Psoas muscle (tissue), 8 donors: ENCODE measurements at places on chromosomes 6 and 20. TPM values are rescaled to one million over a fixed set of nuclear protein-coding genes. Genes with fewer than 3 reads are reported as not detected.

Gene LY86
- polyA plus RNA-seq, result 0.18 TPM

DNA sequence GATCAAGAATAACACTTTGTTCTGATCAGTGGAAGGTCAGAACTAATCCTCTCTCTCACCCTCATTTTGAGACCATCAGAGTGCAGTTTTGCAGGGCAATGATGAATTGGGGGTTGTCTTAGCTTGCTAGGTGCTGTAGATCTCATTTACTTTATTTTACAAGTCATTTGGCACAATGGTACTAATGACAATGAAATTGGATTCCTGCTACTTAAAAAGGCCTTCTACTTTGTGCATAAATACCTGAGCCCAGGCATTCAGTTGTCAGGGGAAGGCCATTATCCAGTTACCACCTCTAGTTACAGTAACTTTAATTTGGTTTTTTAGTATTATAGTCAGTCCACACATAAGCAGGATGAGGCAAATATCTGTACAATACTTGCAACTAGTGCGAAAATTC is 240.0 kb downstream of the HDGFL1 start:
- H3K4me1 ChIP-seq, result no peaks in the 10 kb centered on the region
- no peak overlapping the region for H3K4me3 ChIP-seq
- H3K27me3 ChIP-seq, result no peaks in the 10 kb centered on the region

Gene SLC25A27
- polyA plus RNA-seq, result 2.1 TPM

DNA sequence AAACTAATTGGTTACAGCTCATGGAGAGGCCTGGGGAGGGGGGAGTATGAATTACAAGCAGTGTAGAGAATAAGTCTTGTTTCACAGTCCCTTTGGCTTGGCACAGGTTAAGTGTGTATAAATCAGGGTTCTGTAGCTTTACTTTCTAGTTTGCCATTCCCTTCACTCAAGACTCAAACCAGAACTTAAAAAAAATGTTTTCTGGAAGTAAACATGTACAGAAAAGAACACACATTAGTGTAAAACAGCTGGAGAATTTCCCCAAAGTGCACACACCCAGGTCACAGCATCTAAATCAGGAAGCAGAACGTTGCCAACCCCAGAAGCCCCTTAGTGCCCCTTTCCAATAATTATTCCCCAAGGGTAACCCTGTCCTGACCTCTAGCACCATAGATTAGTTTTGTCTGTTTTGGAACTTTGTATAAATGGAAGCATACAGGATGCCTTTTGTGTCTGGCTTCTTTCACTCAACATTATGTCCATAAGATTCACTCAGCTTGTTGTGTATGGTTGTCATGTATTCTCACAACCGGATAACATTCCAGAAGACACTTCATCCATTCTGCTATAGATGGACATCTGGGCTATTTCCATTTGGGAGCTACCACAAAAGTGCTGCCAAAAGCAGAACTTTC is 33.7 kb upstream of the SCUBE3 start:
- DNase-seq, result no peak
- peaks cover 10% of the 10 kb centered on the region for H3K4me1 ChIP-seq
- H3K27ac ChIP-seq, result no peak overlapping the region
- no peaks in the 10 kb centered on the region for H3K36me3 ChIP-seq

- no peaks in the 10 kb centered on the region for H3K4me1 ChIP-seq
- no peaks in the 10 kb centered on the region for H3K27me3 ChIP-seq
- DNase-seq, result no peak
- H3K36me3 ChIP-seq, result no peaks in the 10 kb centered on the region
- H3K27ac ChIP-seq, result no peak overlapping the region
Observed at GRCh38 chr6:75188221-75188925, 17.5 kb downstream of the COL12A1 start.

Gene RIPPLY2
- polyA plus RNA-seq, result 0.59 TPM

GRCh38 chr6:30041821-30042220 is 19.2 kb upstream of the POLR1H start:
- DNase-seq, result no peak
- no peaks in the 10 kb centered on the region for H3K36me3 ChIP-seq
- no peak overlapping the region for H3K4me3 ChIP-seq
- H3K27ac ChIP-seq, result no peak overlapping the region
- H3K27me3 ChIP-seq, result no peaks in the 10 kb centered on the region
